ENCODE measurements at places on chromosomes 4 and X.

- DNase-seq: peak; percentile 93
These were observed at the start of gene RASGEF1B for GRCh38 chr4:81471588-81472280. TSS of gene RASGEF1B (minus strand) at chr4:81471907. CDS start at chr4:81459508, 12,399 bp downstream.

DNA sequence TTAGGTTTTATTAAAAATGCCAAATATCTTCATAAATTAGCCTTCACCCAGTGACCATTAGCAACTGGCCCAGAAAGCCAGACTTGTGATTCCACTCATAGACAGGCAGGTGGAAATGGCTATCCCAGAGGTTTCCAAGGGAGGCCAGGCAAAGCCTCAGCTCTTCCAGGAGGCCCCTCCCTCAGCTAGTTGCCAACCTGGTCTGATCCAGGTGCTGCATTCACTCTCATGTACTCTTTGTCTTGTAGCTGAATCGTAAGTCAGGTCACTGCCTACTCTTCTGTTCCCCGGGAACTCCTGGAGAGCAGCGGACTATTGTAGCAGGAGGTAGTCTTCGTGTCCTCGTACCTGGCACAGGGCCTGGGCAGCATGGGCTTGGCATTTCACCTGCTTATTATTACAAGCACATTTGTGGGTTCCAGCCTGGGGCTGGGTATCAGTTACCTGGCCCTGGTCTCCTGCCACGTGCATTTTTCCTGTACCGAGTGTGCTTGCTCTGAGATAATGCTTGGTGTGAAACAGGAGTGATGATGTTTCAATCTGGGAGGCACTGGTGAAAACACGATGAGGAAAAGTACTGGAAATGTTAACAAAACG, 101.6 kb downstream of the FAM193A start:
- no peak for DNase-seq

DNA sequence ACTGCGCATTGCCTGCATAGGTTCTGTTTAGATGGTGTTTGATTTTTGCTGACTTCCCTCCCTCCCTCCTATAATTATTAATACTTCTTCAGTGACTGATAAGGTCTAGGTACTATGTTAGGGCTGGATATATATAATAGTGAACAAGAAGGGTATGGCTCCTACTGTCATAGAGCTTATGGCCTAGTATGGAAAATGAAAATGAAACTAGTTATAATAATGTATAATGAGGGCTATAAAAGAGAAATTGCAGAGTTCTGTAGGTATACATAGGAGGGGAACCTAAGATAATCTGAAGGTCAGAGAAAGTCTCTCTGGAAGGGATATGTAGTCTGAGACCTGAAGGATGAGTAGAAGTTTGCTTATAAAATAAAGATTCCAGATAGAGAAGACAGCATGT, 102.1 kb downstream of the DCK start:
- DNase-seq: peak; percentile 16

DNA sequence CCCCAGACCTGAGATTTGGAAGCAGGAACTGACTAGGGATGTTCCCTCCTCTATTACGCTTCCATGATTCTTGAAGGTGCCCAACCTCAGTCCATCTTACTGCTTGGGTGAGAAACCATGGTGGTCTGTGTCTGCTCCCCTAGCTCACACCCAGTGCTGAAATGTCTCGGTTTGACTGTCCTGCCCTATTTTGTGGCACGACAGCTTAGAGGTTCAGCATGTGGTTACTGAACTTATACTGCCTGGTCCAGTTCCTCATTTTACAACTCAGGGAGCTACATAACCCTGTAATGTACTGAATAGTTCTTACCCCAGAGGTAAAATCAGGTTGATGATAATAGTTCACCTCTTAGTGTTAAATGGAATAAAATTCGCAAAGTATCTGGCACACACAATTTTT, 203.1 kb downstream of the RBM46 start:
- no peak for DNase-seq

- no peak for DNase-seq
These were observed 230.3 kb downstream of the APBB2 start for GRCh38 chr4:40984051-40984450.

DNA sequence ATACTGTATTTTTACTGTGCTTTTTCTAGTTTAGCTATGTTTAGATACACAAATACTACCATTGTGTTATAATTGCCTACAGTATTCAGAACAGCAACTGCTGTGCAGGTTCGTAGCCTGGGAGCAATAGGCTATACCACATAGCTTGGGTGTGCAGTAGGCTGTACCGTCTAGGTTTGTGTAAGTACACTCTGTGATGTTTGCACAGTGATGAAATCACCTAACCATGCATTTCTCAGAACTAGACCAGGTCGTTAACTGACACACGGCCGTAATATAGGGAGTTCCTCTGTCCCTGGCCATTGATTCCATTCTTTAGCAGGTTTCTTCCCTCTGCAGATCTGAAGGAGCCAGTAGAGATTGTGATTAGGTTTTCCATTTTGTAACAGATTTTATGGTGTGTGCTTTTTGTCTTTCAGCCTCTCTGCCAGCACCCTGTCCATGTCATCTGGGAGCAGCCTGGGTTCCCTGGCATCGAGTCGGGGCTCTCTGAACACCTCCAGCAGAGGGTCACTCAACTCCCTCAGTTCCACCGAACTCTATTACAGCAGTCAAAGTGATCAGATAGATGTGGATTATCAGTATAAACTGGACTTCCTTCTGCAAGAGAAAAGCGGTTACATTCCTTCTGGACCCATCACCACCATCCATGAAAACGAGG, 59.5 kb downstream of the CLDN22 start:
- DNase-seq: no peak

DNA sequence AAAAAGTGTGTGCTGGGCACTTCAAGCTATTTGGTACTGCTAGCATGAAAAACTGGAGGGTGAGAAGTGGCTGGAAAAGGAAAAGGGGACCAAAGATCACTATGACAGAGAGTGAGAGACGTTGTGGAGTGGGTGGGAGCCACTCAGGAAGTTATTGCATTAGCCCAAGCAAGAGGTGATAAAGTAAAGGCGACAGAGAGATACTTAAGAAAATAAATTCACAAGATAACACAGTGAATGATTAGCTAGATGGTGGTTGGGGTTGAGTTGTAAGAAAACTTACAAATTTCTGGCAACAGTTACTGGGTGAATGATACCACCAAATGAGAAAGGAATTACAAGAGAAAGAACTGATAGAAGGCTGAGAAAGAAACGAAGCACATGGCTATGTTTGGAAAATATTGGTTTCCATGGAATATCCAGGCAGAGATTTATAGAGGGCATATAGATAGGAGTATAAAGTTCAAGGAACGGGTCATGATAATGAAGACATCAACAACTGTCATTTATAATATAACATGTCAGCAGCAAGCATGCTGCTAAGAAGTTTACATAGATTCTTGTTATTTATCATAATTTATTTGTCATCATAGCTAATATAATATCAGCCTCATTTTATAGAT, 60.7 kb downstream of the CASK start:
- peak; percentile 0 for DNase-seq

- no peak for DNase-seq
These were observed 119.4 kb downstream of the UNC5C start for GRCh38 chr4:95429416-95429815.

GRCh38 chrX:139475432-139475831, 55.1 kb upstream of the F9 start:
- no peak for DNase-seq

DNA sequence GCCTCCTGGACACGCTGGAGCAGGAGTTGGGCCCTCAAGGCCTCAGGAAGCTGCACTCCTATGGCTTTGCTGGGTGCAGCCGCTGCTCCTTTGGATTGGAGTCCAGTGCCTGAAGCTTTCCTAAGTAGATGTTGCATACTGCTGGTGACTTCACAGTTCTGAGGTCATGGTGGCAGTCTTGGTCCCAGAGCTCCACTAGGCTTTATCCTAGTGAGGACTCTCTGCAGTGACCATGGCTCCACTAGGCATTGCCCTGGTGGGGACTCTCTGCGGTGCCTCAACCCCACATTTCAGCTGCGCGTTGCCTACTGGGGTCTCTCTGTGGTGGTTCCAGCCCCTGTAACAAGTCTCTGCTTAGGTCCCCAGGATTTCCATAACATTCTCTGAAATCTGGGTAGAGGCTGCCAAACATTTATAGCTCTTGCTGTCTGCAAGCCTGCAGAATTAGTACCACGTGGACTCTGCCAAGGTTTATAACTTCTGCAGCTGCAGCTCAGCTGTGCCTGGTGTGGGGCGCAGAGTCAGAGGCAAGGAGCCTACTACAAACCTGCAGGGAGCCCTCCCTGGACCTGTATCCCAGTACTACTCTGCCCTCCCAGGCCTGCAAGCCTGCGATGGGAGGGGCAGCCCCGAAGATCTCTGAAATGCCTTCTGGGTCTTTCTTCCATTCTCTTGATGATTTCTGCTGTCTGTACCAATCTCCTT, 46.0 kb upstream of the NFKB1 start:
- DNase-seq: no peak

GRCh38 chr4:117331817-117332216, 246.4 kb upstream of the TRAM1L1 start:
- no peak for DNase-seq

- DNase-seq: no peak
These were observed 7.8 kb upstream of the TMEM144 start for GRCh38 chr4:158202481-158202880.

DNA sequence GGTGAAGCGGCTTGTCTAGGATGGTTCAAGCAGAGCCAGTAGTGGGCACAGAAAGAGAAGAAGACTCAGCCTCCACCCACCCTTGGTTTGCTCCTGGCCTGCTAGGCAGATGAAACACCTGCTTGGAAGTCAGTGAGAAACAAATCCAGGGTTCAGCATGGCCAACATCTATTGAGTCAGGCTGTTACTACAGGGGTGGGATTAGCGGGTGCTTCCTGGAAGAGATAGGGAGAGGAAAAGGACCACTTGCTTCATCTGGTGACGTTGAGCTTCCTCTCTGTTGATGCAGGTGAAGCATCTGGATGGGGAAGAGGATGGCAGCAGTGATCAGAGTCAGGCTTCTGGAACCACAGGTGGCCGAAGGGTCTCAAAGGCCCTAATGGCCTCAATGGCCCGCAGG, 3.0 kb downstream of the MAGED2 start:
- DNase-seq: no peak

DNA sequence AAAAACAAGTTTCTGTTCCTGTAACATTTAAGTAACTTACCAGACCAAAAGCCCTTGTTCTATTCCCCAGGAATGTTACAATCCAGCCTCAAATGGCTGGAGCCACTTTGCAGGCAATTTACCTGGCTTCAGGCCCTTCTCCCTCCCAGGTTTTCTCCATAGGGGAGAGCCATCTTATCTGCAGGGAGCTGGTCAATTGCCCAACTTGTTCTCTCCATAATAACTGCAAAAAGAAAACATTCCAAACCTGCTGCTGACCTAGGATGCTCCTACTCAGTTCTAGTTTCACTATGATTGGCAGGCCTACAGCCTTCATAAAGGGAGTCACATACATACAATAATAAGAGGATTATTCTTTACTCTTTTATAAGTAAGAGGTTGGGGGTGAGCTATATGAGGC, 670.7 kb downstream of the PCDH7 start:
- no peak for DNase-seq

DNA sequence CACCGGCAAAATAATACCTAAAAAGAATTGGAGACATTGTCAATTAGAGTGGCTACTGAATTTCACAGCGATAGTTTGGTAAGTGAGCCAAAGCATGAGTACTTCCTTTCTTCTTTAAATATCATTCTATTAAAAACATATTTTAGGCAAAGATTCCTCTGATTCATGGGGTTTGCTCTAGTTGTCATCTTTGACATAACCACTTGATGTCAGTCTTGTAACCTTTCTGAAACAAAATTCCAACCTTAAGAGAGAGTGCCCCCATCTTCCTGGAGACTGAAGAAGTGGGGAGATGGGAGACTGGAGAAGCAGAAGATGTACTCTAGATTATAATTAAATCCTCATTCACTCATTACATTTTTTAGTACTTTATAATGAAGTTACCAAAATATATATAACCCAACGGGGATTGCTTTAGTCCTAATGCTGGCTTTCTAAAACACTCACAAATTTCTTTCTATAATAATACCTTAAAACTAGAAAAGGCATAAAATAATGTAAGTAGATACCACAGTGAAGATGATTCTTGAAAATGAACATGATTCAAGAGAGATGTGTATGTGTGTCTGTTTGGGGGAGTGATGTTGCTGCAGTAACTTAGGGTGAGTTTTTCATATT, 96.4 kb downstream of the EMCN start:
- peak; percentile 6 for DNase-seq

DNA sequence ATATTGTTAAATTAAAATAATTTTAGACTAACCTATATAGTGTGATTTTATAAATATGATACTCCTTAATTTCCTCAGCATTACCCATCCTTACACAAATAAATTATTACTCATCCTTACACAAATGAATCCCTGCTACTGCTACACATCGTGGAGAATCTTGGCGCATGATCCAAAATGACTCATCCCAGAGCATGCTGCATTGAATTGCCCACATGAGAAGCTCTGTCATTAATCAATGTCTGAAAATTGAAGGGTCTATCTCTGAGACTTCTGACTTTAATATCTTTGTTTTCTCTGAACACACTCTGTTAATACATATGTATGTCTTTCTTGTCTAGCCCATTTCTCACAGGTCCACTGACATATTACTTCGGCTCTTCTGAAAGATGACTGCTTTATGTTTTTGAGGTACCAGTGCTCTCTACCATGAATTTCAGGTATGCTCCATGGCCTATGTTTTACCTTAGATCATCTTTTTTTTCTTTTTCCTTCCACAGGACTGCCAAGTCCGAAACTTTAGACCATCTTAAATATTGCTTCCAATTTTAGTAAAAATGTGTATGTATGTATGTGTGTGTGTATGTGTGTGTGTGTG, 15.7 kb upstream of the DUSP21 start:
- DNase-seq: no peak

- DNase-seq: no peak
These were observed 138.6 kb upstream of the GPR101 start for GRCh38 chrX:137172317-137172948.

DNA sequence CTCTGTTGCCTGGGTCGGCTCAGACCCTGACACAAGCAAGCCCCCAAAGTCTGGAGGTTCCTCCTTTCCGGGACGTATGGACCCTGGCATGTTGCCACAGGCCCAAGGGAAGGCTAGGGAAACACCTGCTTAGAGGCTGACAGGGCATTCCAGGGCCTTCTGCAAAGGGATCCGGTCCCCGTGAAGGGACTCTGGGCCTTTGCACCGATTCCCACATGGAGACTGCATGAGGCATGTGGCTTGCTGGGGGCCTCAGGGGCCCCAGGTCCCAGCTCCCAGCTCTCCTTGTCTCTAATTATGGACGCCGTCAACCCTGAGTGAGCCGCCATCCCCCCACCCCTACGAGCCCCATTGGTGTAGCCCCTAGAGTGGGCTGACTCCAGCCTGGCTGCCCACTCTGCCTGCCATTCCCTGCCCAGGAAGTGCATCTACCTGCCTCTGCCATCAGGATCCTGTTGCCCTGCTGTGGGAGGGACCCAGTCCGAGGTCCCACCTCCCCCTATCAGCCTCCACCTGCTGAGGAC, 4.2 kb upstream of the RGS12 start:
- no peak for DNase-seq

DNA sequence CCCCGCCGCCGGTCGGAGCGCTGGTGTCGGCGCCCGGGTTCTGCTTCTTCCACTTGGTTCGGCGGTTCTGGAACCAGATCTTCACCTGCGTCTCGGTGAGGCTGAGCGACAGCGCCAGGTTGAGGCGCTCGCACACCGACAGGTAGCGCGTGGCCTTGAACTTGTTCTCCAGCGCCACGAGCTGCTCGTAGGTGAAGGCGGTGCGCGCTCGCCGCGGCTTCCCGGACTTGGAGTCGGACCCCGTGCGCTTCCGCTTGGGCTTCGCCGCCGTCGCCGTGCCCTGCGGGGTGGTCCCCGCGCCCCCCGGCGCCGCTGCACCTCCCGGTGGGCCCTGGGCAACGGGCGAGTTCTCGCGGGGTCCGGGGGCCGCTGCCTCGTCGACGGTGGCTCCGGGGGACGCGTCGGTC, 3.1 kb downstream of the NKX1-1 start:
- no peak for DNase-seq

- peak; percentile 46 for DNase-seq
These were observed 1.6 kb downstream of the CASK start for GRCh38 chrX:41921492-41922430.

Measured in CD4-positive, alpha-beta T cell treated with Interleukin-4 for 4 hours (primary cell).